Activated CD8-positive, alpha-beta memory T cell treated with anti-CD3 and anti-CD28 coated beads for 1 hour (primary cell): ENCODE measurements at places on chromosomes 7 and 10.
A peak's percentile ranks its signal among the peaks of the same experiment; 100 is the strongest.

DNA sequence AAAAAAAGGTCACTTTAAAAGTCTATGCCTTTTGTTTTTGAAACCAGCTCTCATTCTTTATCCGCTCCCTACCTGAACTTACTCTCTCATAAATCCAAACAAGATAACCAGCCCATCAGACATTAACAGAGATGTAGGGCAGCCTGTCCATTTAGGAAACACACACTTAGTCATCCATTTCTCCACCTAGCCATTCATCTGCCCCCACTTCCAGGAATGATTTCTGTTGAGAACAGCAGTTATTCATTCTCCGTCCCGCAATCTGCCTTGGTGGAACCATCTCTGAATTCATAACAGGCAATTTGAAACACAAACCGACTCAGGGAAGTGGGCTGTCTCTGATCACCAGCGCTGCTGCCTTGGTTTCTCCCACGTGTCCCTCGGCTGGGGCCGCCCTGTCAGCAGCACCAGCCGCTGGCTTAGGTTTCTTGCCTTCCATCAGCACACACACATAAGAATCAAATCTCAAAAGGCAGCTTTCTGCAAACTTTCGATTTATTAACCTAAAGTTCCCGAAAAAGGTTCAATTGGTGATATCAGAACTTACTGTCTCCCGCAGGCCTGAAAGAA lies 528.2 kb upstream of the NRP1 start:
- no peak for DNase-seq

- DNase-seq: no peak
Measured at GRCh38 chr7:141949451-141949850, 2.7 kb upstream of the CLEC5A start.

- DNase-seq: no peak
Measured at GRCh38 chr7:129053938-129054437, 923 bp downstream of the TNPO3 start.

GRCh38 chr7:143250822-143251221 lies 12.4 kb upstream of the GSTK1 start:
- no peak for DNase-seq

DNA sequence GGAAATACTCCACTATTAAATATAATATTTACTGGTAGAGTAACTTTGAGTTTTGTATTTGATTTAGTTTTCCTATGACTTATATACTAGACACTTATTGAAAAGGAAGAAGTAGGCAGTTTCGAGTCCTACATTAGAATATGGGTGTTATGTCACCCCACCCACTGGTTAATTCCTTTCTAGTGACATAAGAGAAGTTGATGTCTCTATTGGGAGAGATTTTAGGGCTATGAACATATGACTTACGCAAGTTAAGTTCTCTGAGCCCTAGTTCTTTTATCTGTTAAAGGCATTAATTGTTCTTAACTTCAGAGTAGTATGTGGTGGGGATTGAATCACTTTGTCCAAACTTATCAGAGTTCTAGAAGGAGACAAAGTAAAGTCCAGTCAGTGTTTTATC lies 30.5 kb downstream of the CPED1 start:
- DNase-seq: no peak

GRCh38 chr10:12534824-12535223 lies 185.5 kb downstream of the CAMK1D start:
- no peak for DNase-seq

- no peak for DNase-seq
Measured at GRCh38 chr7:103993551-103993950, 4.1 kb upstream of the RELN start.

DNA sequence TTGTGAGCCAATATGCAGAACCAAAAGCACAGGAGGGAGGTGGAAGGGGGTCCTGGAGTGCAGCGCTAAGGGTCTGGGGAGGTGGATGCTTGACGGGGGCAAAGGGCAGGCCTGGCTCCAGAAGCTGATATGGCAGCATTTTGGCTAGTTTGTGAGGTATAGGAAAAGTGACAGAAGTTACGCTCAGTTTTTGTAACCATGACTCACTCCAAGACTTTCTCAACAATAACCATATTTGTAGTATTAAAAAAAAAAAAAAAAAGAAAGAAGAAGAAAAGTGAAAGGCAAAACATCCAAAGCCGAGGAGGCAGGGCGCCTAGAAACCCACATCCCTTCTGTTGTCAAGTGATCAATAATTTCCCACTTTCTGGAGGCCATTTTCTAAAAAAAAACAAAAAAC lies 92.3 kb downstream of the RNF216 start:
- DNase-seq: peak; percentile 23

DNA sequence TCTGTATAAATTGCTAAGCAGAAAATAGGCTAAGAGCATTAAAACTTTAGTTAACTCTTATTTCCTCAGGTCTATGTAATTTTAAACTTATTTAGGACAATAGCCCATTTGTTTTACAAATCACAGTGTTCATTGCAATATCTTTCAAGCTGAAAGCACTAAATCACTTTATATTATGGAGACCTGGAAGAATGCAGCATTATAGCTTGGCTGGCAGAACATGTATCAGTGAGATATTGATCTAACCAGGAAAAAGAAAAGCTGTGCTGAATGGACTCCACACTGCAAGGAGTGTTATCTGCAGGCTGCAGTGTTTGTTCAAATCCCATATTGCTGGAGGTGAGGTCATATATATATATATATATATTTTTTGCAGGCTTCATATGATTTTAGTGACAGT lies 517.5 kb downstream of the NRG3 start:
- no peak for DNase-seq

GRCh38 chr7:127998671-127999070 lies 32.6 kb downstream of the LRRC4 start:
- no peak for DNase-seq

- no peak for DNase-seq
Measured at GRCh38 chr10:121405096-121405495, 193.1 kb downstream of the FGFR2 start.

DNA sequence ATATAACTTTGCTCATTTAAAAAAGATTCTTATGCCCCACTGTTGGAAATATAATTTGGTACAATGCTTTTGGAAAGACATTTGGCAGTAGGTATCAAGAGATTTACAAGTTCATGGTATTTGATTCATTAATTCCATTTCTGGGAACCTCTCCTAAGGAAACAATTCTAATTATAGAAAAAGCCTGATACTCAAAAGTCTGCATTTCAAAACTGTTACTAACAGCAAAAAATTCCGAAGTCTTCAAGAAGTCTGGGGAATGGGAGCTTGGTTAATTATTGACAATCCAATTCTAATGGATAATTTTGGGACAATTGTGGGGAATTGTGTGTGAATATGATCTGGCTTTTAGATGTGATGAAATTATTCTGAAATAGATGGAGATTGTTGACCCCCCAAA lies 59.6 kb downstream of the HDAC9 start:
- no peak for DNase-seq

GRCh38 chr10:75058161-75058560 lies 53.3 kb upstream of the SAMD8 start:
- DNase-seq: no peak

- no peak for DNase-seq
Measured at GRCh38 chr10:69446229-69446628, 5.0 kb upstream of the TSPAN15 start.

- DNase-seq: no peak
Measured at GRCh38 chr7:47649919-47650318, 68.0 kb upstream of the TNS3 start.

- no peak for DNase-seq
Measured at GRCh38 chr10:84335516-84335915, 7.1 kb downstream of the CCSER2 start.

DNA sequence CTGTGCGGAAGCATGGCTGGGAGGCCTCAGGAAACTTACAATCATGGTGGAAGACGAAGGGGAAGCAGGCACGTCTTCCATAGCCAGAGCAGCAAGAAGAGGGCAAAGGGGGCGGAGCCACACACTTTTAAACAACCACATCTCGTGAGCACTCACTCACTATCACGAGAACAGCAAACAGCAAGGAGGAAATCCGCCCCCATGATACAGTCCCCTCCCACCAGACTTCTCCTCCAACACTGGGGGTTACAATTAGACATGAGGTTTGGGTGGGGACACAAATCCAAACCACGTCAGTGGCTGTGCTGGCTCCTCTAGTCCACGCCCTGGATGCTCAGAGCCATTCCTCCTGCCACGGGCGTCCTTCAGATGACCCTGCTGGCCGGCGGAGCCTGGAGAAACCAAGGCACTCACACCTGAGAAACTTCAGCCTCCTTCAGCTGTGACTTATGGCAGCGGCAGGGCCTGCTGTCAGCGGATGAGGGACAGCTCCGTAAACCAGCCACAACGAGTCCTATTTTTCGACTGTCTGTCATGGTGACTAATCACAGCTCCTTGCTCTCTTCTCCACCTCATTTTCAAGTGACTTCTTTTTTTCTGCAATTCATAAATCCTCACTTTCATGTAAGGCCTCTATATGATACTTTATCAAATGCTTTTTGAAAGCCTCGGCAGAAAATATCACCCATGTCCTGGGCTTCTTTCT lies 167.9 kb upstream of the PFKP start:
- no peak for DNase-seq

DNA sequence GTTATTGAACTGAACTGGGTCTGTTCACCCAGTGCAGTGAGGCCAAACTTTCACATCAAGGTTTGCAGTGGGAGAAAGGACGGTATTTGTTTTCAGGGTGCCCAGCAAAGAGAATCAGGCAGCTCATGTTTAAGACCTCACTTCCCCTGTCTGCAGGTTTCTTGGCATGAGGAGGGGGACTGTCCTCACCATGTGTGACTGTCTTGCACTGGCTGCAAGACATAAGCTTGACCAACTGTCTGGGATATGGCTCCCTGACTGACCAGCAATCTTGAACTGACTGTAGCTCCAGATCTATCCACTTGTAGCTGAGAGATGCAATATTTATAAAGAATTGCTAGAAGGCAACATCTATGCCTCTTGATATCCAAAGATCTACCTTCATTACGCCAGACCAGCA lies 39.9 kb downstream of the RAMP3 start:
- DNase-seq: no peak

- no peak for DNase-seq
Measured at GRCh38 chr10:67608001-67608400, 88.0 kb downstream of the CTNNA3 start.

GRCh38 chr7:117185124-117185523 lies 137.7 kb downstream of the WNT2 start:
- DNase-seq: no peak

- DNase-seq: no peak
Measured at GRCh38 chr7:156964971-156965370, 15.5 kb downstream of the NOM1 start.

DNA sequence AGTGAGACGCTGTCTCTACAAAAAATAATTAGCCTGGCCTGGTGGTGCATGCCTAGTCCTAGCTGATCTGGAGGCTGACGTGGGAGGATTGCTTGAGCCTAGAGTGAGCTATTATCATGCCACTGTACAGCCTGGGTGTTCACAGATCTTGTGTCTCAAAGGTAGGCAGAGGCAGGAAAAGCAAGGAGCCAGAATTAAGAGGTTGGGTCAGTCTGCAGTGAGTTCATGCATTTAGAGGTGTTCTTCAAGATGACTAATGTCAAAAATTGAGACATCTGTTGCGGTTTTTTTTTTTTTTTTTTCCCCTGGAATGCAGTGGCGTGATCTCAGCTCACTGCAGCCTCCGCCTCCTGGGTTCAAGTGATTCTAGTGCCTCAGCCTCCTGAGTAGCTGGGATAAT lies 5.4 kb downstream of the PPIA start:
- DNase-seq: no peak

GRCh38 chr7:30920021-30920583 lies 8.4 kb downstream of the AQP1 start:
- DNase-seq: no peak
